ENCODE measurements at places on chromosomes 7 and 10. TPM values are rescaled to one million over a fixed set of nuclear protein-coding genes. Genes with fewer than 3 reads are reported as not detected.

XRCC2 gene
- polyA plus RNA-seq, result 0.84 TPM

HYAL4 gene
- polyA plus RNA-seq, result not detected

CALHM1 gene
- 0.91 TPM for polyA plus RNA-seq

GRCh38 chr10:125060826-125061556 lies 99.4 kb downstream of the CTBP2 start:
- peak; percentile 48 for DNase-seq

DNA sequence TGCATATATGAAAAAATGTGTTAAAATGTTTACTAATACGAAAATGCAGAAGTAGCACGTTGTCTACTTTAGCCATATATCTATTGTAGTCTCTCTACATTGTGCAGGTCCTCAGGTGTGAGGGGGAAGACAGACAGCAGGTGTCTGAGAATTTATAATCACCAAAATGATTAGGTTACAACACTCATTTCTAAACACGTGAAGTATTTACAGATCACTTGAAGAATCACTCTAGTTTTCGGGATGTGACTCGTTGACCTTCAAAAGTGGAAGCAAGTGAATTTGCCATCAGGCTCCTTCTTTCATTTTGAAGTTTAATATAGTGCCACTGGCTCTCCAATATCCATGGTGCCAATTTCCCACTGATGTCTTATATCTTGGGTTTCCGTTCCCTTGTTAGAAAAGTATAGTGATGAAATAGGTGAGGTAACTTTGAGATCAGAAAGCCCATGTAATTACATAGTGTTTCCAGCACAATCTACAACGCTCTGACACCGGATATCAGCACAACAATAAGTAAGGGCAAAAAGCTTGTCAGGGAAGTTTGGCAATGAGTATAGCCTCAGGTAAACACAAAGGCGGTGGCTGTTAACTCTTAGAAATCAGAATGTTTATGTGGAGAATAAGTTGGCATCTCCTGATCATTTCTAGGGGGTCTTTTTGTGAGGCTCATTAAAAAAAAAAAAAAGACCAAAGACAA lies 57.5 kb upstream of the SP4 start:
- no peak for DNase-seq
